Stomach (tissue), 19 donors: ENCODE measurements at places on chromosomes 5 and 9. TPM values are rescaled to one million over a fixed set of nuclear protein-coding genes. Genes with fewer than 3 reads are reported as not detected.

Gene LRRC19
- not detected for polyA plus RNA-seq

Gene TAF11L10
- polyA plus RNA-seq, result not detected

Gene PHYHD1
- 49.1 TPM for polyA plus RNA-seq

Gene FOXD4
- polyA plus RNA-seq, result not detected

Gene PLCXD3
- 2.3 TPM for polyA plus RNA-seq

Gene ZNF618
- 3.0 TPM for polyA plus RNA-seq

DNA sequence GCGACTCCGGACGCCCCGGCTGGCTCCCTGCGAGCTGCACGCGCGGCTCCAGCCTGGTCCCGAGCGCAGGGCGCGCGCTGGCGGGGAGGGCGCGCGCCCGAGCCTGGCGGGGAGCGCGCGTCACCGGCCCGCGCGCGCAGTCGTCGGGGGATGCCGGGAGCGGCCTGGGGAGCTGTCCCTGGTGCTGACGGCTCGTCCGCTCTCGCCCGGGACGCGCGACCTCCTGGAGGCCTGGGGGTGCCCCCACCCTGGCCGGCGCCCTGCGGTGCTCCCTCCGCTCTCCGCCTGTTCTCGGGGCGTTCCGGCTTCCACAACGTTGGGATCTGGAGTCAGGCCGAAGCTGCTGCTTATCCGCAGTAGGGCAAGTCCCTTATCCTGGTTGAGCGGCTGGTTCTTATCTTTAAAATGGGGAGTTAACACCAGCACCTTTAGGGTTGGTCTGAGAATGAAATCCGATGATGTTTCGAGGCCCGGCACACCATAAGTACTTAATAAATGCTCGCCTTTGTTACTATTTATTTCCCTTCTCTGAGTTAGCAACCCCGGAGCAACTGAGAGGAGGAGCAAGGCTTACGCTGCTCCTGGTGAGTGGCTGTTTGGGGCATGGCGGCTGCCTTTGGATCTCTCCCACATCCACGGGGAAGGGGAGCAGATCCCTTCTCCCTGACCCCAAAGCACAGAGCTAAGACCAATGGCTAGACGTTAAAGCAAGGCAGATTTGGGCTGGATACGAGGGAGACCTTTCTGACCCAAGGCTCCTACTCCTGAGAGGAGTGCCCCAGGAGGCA lies at the start of gene FAM163B:
Gene FAM163B, minus strand, starts transcription at position 79 of the 788 bp plus-strand sequence. CDS start 29,166 bp downstream, outside the sequence.
- peaks cover 100% of the 10 kb centered on the region for H3K27me3 ChIP-seq
- H3K27ac ChIP-seq, result no peak within 1 kb of the TSS
- H3K36me3 ChIP-seq, result no peaks in the 10 kb centered on the region

GRCh38 chr9:121823451-121824169 lies 172.2 kb downstream of the DAB2IP start:
- H3K27me3 ChIP-seq, result no peaks in the 10 kb centered on the region
- H3K4me1 ChIP-seq, result peaks cover 10% of the 10 kb centered on the region
- DNase-seq, result no peak
- no peak overlapping the region for H3K4me3 ChIP-seq

GRCh38 chr9:99782962-99783718 lies 38.5 kb upstream of the NR4A3 start:
- H3K4me3 ChIP-seq, result no peak overlapping the region
- H3K36me3 ChIP-seq, result no peaks in the 10 kb centered on the region
- no peak overlapping the region for H3K27ac ChIP-seq
- no peak for DNase-seq
- no peaks in the 10 kb centered on the region for H3K27me3 ChIP-seq

DNA sequence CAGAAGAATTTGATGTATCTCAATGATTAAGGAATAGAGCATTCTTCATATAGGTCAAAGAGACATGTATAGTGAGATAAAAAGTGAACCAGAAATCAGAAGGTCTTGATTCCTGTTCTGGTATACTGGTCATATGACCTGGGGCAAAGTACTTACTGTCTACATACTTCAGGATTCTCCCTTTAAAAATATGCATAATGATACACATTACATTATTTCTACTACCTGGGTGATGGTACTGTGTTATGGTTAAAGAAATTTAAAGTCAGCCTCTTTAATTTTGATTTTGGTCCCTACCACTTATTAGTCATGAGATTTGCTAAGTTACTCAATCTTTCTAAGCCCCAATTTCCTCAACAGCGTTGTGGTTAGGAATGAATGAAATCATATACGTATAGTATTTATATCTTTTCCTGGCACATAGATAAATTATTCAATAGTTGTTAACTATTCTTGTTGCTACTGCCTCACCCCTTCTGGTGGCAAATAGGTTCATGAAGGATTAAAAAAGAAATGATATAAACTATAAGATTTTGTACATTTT lies 984.1 kb downstream of the TLE4 start:
- H3K4me3 ChIP-seq, result no peak overlapping the region
- no peaks in the 10 kb centered on the region for H3K27me3 ChIP-seq
- H3K36me3 ChIP-seq, result no peaks in the 10 kb centered on the region
- no peak for DNase-seq
- no peaks in the 10 kb centered on the region for H3K4me1 ChIP-seq
- no peak overlapping the region for H3K27ac ChIP-seq

DNA sequence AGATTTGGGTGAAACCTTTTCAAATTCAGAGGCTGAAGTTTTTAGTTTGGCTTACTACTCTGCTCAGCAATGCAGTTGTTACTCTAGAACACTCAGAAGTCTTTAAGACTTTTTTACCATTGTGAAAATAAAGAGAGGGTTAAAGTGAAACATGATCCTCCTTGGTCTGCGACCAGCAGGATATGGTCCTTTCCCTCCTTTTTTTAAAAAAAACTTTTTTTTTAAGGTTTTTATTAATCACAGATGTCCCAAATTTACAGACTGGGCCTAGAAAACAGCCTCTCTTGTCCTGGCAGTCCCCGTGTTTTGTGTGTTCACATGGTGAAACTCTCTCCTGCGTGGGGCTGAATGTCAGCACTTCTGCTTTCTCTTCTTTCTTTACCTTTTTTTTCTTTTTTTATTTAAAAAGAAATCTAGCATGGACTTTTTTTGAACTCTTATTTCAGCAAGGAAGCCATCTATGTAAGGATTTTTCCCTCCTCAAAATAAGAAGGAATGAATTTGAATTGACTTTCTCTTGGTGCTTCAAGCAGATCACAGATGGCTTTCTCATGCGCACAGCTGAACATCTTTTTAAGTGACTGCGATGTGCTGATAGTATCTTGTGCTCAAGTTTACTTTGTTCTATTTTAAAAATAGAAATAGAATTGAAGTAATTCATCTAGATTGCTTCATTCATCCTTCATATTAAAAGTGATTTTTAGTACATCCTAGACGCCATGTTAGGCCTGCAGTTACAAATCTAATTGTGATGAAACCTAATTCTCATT lies 128.7 kb upstream of the OTULINL start:
- no peak overlapping the region for H3K27ac ChIP-seq
- H3K27me3 ChIP-seq, result no peaks in the 10 kb centered on the region
- H3K4me1 ChIP-seq, result peaks cover 5% of the 10 kb centered on the region

- no peak for DNase-seq
- no peaks in the 10 kb centered on the region for H3K27me3 ChIP-seq
- H3K4me1 ChIP-seq, result no peaks in the 10 kb centered on the region
- no peak overlapping the region for H3K4me3 ChIP-seq
These were observed 20.6 kb downstream of the ZCCHC7 start for GRCh38 chr9:37141015-37141414.

DNA sequence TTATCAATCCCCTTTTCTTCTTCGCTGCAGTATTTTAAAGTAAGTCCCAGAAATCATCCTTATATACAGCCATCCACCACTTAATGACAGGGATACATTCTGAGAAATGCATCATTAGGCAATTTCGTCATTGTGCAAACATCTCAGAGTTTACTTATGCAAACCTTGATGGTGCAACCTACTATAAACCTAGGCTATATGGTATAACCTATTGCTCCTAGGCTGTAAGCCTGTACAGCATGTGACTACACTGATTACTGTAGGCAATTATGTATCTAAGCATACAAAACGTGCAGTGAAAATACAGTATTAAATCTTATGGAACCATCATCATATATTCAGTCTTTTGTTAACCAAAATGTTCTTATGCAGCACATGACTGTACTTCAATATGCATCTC lies 36.8 kb downstream of the SAXO1 start:
- H3K4me3 ChIP-seq, result no peak overlapping the region
- H3K27me3 ChIP-seq, result no peaks in the 10 kb centered on the region
- no peaks in the 10 kb centered on the region for H3K4me1 ChIP-seq
- no peaks in the 10 kb centered on the region for H3K36me3 ChIP-seq
- no peak overlapping the region for H3K27ac ChIP-seq

DNA sequence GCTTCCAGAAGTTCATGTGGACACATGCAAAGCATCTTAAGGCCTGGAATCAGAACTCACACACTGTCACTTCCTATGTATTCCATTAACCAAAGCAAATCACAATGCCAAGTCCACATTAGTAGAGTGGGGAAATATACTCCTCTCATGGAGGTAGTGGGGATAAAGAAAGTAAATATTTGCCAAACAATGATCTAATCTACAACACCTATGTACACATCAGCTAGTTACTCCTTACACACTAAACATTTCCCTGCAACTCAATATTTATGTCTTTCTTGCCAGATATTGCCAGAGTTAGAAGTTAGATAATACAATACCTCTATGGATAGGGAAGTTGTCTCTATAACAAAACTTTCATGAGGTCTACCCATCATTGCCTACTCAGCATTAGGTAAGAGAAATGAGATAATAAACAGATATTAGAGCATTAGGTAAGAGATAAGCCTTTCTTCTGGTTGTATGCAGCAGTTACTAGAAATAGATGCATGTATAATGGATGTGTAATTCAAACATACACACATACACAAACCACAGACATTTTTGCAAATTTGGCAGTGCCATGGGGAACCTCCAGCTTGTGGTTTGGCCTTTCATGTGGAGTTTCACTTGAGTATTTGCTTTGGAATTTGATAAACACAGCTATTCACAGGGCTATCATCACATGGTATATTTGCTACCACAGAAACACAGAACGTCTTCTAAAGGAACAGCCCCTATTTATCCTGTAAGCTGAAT lies 196.5 kb downstream of the TLE1 start:
- H3K4me1 ChIP-seq, result peaks cover 11% of the 10 kb centered on the region
- H3K27ac ChIP-seq, result no peak overlapping the region
- H3K36me3 ChIP-seq, result no peaks in the 10 kb centered on the region
- DNase-seq, result no peak
- no peak overlapping the region for H3K4me3 ChIP-seq
- no peaks in the 10 kb centered on the region for H3K27me3 ChIP-seq

- H3K4me1 ChIP-seq, result peaks cover 48% of the 10 kb centered on the region
- peak; percentile 83 for DNase-seq
- H3K4me3 ChIP-seq, result peak within 1 kb of the TSS; percentile 68
- H3K27me3 ChIP-seq, result peaks cover 58% of the 10 kb centered on the region
These were observed at the start of gene ZNF462 for GRCh38 chr9:106862821-106863720. Gene ZNF462, plus strand, starts transcription at chr9:106863166. Its CDS starts 60,218 bp downstream, at chr9:106923384.

- no peak within 1 kb of the TSS for H3K27ac ChIP-seq
- no peak within 1 kb of the TSS for H3K4me3 ChIP-seq
- no peak for DNase-seq
- H3K36me3 ChIP-seq, result no peaks in the 10 kb centered on the region
These were observed at the start of gene PCDHA1 for GRCh38 chr5:140785905-140786686. Gene PCDHA1, plus strand, starts transcription at chr5:140786140.

- H3K27me3 ChIP-seq, result no peaks in the 10 kb centered on the region
- H3K27ac ChIP-seq, result no peak overlapping the region
- no peak overlapping the region for H3K4me3 ChIP-seq
These were observed 44.0 kb upstream of the IRX4 start for GRCh38 chr5:1926471-1927341.

DNA sequence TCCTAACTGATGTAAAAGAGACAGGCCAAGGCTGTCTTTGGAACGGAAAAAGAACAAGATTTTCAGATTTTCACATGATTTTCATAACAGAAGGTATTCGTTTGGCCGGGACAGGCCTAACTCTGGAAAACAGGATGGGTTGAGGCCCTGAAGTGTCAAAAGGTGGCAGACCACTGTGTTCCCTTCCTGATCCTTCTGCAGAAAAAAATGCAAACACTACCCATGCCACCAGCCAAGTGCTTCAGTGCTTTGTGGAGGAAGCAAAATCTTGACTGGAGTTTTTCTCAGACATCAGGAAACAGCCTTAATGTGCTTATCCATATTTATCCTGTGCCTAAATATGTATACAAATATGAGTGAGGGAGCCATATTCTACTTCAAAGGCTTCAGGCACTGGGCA lies 113.5 kb upstream of the IL6ST start:
- no peaks in the 10 kb centered on the region for H3K36me3 ChIP-seq
- H3K27me3 ChIP-seq, result no peaks in the 10 kb centered on the region
- peaks cover 10% of the 10 kb centered on the region for H3K4me1 ChIP-seq
